ENCODE measurements at places on chromosomes 6 and 20.
A peak's percentile ranks its signal among the peaks of the same experiment; 100 is the strongest.

GRCh38 chr6:25829375-25829774 is 2.5 kb downstream of the SLC17A1 start:
- H3K36me3 ChIP-seq: no peaks in the 10 kb centered on the region
- no peak overlapping the region for H3K27ac ChIP-seq
- H3K4me3 ChIP-seq: no peak overlapping the region

GRCh38 chr20:53685070-53685595 is 91.5 kb upstream of the ZNF217 start:
- no peak for DNase-seq
- H3K4me1 ChIP-seq: peaks cover 6% of the 10 kb centered on the region
- H3K27ac ChIP-seq: no peak overlapping the region
- H3K27me3 ChIP-seq: no peaks in the 10 kb centered on the region

GRCh38 chr20:19958928-19959327 is 58.2 kb upstream of the NAA20 start:
- H3K4me3 ChIP-seq: no peak overlapping the region
- DNase-seq: no peak
- no peak overlapping the region for H3K27ac ChIP-seq
- peaks cover 85% of the 10 kb centered on the region for H3K36me3 ChIP-seq

DNA sequence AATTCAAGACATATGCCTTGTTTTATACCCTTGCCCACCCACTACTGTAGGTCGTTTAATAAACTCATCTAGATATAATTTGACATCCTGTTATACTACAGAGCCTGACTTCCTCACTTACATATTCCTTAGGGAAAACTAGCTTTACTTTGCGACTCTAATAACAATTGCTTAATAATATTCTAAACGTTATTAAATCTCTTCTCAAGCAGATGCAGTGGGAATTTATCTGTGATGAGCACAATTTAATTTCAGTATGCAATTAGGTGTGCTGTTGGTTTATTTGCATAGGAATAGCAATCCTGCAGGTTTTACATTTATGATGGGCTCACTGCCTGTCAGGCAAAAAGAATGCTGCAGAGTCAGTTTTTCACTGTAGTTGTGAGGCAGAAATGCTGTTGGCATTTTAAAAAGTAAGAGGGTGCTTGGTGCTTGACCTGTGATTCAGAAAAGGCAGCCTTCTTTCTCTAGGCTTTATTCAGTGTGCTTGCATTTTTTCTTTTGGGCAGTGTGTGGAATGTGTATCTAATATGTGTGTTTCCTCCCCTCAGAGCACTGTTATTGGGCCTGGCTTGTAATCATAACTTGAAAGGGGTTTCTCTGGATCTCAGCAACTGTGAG is 152.3 kb upstream of the SCGN start:
- no peaks in the 10 kb centered on the region for H3K27me3 ChIP-seq
- no peak overlapping the region for H3K4me3 ChIP-seq
- no peak for DNase-seq
- no peaks in the 10 kb centered on the region for H3K4me1 ChIP-seq
- no peaks in the 10 kb centered on the region for H3K36me3 ChIP-seq
- H3K27ac ChIP-seq: no peak overlapping the region

- H3K4me1 ChIP-seq: no peaks in the 10 kb centered on the region
- no peaks in the 10 kb centered on the region for H3K36me3 ChIP-seq
- H3K4me3 ChIP-seq: no peak overlapping the region
Observed at GRCh38 chr6:101722991-101723579, 329.6 kb downstream of the GRIK2 start.

DNA sequence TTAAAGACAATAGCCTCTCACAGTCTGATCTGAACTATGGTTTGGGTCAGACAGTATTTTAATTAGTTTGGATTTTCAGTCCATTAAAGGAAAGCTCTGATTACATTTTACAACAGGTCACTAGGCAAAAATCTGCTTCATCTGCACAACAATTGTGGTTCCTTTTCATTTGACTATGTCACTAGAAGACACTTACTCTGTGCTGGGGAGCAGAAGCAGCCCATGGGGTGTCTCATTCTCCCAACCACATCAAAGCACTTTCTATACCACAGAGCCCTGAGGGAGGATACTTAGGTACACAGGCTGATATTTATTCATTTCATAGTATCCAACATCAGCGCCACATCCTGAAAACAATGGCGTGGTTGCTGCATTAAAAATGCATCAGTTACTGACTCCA is 36.6 kb upstream of the HDAC2 start:
- no peak for DNase-seq
- H3K4me1 ChIP-seq: no peaks in the 10 kb centered on the region
- no peaks in the 10 kb centered on the region for H3K36me3 ChIP-seq

- no peaks in the 10 kb centered on the region for H3K4me1 ChIP-seq
- no peak overlapping the region for H3K27ac ChIP-seq
- H3K27me3 ChIP-seq: no peaks in the 10 kb centered on the region
- no peak for DNase-seq
- no peak overlapping the region for H3K4me3 ChIP-seq
Observed at GRCh38 chr20:16143596-16143995, 429.7 kb downstream of the KIF16B start.

GRCh38 chr20:4633780-4634179 is 87.9 kb upstream of the PRND start:
- no peaks in the 10 kb centered on the region for H3K4me1 ChIP-seq
- no peak for DNase-seq
- no peak overlapping the region for H3K4me3 ChIP-seq

DNA sequence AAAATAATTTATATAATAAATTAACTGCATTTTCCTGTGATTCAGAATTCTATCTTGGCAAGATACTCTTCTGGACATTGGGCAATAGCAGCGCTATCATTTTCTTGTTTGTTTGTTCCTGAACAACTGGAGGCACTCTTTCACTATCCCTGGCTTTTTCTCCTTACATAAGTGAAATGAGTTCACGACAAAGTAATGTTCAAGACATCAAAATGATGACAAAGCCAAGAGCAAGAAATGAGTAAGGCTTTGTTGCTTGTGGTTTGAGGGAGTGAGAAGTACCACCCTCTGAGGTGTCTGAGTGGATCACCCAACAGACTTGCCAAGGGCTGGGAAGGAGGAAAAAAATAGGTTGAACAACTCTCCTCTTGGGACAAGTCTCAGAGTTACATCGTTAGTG is 466.6 kb upstream of the JAG1 start:
- H3K27me3 ChIP-seq: no peaks in the 10 kb centered on the region
- no peak overlapping the region for H3K4me3 ChIP-seq
- no peaks in the 10 kb centered on the region for H3K36me3 ChIP-seq
- H3K4me1 ChIP-seq: no peaks in the 10 kb centered on the region
- no peak for DNase-seq

DNA sequence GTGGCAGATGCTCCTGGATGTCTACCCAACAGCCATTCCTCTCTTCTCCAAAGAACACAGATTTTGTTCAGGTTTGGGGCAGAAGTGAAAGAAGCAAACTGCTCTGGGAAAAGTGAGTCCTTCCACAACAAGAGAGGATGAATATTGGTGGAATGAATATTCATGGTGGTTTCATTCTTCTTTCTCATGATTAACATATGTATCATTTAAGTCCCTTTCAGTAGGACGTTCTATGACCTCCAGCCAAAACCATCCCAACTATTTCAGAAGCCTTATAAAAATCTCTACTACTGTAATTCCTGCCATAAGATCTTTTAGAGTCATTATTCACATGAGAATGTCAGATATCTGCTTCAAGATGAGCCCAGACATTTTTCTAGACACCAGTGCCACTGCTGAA is 44.4 kb downstream of the MDN1 start:
- H3K27ac ChIP-seq: no peak overlapping the region
- H3K4me3 ChIP-seq: no peak overlapping the region
- H3K4me1 ChIP-seq: no peaks in the 10 kb centered on the region
- H3K36me3 ChIP-seq: peaks cover 82% of the 10 kb centered on the region

- no peaks in the 10 kb centered on the region for H3K27me3 ChIP-seq
- no peak overlapping the region for H3K4me3 ChIP-seq
- H3K36me3 ChIP-seq: peaks cover 9% of the 10 kb centered on the region
- no peak for DNase-seq
- no peaks in the 10 kb centered on the region for H3K4me1 ChIP-seq
Observed at GRCh38 chr6:106192824-106193223, 106.7 kb downstream of the PRDM1 start.

GRCh38 chr6:151389618-151390275 is 1.6 kb downstream of the ZBTB2 start:
- no peaks in the 10 kb centered on the region for H3K36me3 ChIP-seq
- H3K27ac ChIP-seq: peak overlapping the region; percentile 100

- H3K4me1 ChIP-seq: peaks cover 31% of the 10 kb centered on the region
- DNase-seq: no peak
- H3K36me3 ChIP-seq: no peaks in the 10 kb centered on the region
- peaks cover under 1% of the 10 kb centered on the region for H3K27me3 ChIP-seq
- no peak overlapping the region for H3K4me3 ChIP-seq
Observed at GRCh38 chr20:36098364-36098763, 56.2 kb upstream of the EPB41L1 start.

DNA sequence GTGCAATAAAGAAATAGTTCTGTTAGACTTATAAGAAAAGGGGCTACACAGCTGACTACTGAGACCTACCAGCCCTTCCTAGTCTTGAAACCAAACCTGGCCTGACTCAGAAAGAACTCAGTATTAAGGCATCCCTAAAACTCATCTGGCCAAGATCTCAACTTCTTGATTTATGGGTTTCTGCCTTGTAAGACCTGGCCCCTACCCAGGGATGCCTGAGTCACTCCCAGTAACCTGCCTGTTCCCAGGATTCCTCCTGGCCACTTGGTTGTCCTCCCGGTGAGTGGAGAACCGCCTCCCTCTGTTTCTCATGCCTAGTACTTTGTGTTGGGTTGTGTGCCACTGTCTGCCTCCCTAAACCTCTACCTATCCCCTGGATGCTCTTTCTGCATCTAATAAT is 189.4 kb upstream of the PREP start:
- no peak overlapping the region for H3K4me3 ChIP-seq
- peaks cover 25% of the 10 kb centered on the region for H3K4me1 ChIP-seq
- H3K27ac ChIP-seq: no peak overlapping the region
- no peak for DNase-seq
- no peaks in the 10 kb centered on the region for H3K36me3 ChIP-seq
- H3K27me3 ChIP-seq: no peaks in the 10 kb centered on the region

DNA sequence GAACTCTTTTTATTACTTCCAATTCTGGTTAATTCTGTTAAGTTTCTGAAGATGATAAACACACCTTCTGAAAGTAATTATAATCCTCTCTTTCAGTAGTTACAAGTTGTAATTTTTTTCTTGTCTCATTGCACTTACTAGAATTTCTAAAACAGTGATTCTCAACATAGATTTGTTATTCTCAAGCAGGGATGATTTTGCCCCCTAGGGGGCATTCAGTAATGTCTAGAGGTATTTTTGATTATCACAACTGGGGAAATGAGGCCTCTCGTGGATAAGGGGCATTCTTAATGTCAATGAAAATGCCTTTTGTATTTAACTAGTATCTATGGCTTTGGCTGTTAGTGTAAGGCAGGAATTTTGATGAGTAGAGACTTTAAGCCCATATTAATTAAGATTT is 39.4 kb upstream of the MAFB start:
- no peak overlapping the region for H3K4me3 ChIP-seq
- DNase-seq: no peak
- H3K4me1 ChIP-seq: no peaks in the 10 kb centered on the region
- peaks cover 7% of the 10 kb centered on the region for H3K27me3 ChIP-seq

- peak overlapping the region; percentile 90 for H3K4me3 ChIP-seq
- peak; percentile 66 for DNase-seq
- no peaks in the 10 kb centered on the region for H3K27me3 ChIP-seq
- peak overlapping the region; percentile 90 for H3K27ac ChIP-seq
Observed at GRCh38 chr6:17986656-17987446, 584 bp downstream of the KIF13A start.

DNA sequence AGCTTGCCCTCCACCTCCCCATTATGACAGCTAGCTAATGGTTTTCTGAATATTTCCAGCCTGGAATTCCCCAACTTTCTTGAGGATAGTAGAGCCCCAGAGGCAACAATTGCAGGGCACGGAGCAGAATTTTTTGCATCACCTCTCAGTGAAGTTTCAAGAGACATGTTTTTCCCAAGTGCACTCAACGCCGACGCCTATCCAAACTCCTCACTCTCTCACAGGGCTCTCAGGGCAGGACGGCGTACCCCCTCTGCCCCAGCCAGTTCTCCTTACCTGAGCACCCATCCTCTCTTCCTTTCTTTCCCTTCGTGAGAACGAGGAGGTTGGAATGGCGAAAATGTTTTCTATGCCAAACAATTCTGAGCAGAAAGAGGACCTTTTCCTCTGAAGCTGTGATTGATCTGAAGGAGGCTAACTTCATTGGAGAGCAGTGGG is 83.1 kb upstream of the FOXQ1 start:
- H3K4me3 ChIP-seq: no peak overlapping the region
- H3K4me1 ChIP-seq: no peaks in the 10 kb centered on the region
- DNase-seq: no peak
- no peak overlapping the region for H3K27ac ChIP-seq
- H3K27me3 ChIP-seq: peaks cover 66% of the 10 kb centered on the region
- no peaks in the 10 kb centered on the region for H3K36me3 ChIP-seq

DNA sequence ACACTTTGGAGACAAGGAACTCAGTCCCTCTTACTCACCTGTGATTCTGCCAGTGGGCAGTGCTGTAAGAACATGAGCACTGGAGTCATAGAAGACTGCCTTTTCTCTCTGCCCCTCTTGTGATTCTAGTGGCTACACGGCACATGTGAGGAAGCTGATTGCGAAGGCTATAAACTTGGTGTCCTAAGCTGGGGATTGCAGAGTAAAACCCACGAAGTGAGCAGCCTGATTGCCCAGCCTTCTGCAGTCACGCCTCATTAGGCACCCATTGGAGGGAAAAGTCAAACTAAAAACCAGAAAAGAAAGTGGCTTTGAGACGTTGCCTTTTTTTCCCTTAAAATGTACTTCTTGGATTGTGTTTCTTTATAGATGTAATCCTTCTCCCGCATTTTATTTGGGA is 748.4 kb upstream of the CHD6 start:
- DNase-seq: no peak
- H3K27me3 ChIP-seq: peaks cover 25% of the 10 kb centered on the region
- no peaks in the 10 kb centered on the region for H3K4me1 ChIP-seq

DNA sequence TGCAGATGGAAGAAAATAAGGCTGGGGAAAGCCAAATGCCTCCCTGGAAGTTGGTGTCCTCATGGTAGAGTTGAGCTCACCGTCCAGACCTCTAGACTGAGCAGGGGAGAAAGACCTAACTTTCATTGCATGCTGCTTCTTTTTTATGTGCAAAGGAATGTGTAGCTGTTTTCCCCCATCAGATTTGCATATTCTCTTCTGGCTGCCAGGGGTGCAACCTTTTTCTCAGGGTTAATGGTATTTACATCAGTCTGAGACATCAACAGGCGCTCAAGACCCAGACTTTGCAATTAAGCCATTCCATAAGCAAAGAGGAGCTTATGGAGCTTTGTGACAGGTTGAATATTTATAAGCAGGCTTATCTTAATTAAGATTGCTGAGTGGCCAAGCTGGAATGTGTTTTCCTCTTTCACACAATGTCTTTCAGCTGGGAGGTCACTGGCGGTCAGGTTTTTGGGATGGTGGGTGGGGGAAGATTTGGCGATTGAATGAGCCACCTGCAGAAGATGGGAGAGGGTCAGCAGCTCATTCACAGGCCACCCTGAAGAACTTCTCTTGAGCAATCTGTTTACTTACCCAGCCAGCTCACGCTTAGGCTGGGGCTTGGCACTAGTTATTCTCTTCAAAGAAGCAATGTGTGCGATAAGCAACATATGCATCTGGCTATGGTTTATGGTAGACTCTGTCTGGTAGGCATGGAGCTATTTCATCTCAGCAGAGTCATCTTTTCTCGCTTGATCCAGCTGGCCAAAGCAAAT is 88.6 kb downstream of the SCP2D1 start:
- no peak overlapping the region for H3K27ac ChIP-seq
- no peaks in the 10 kb centered on the region for H3K4me1 ChIP-seq
- H3K4me3 ChIP-seq: no peak overlapping the region
- no peaks in the 10 kb centered on the region for H3K36me3 ChIP-seq
- DNase-seq: no peak

All from left ventricle myocardium inferior (tissue), 1 donor.